ENCODE measurements at places on chromosomes 16 and 17.

DNA sequence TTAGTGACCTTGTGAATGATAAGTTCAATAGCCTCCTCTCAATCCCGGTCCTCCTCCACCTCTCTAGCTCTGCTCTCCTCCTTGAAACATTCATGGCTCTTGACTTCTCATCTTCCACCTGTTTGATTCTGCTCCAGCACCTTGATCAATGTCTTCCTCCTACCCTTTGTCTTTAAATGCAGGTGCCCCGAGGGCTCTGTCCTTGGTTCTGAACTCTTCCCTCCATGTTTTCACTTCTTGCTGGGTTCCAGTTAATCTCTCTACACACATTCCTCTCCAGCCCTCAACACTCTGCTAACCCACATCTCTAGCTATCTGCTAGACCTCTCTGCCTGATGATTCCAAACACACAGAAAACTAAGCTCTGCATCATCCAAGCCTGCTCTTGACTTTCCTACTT, 13.4 kb downstream of the CD300E start:
- no peak for DNase-seq

DNA sequence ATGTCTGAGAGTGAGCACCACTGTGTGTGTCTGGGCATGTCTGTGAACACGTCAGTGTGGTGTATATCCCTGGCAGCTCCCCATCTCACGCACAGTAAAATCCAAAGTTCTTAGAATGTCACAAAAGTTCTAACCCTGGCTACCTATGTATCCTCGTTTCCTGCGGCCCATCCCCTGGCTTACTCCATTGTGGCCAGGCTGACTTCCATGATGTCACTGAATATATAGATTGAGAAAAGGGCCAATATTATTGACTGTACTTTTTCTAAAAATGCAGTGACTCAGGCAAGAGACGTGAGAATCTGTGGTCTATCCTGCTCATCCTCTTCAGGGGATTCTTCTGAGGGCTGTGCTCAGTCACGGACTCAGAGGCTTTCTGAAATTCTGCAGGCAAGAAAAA, 963 bp upstream of the METTL22 start:
- DNase-seq, result no peak

DNA sequence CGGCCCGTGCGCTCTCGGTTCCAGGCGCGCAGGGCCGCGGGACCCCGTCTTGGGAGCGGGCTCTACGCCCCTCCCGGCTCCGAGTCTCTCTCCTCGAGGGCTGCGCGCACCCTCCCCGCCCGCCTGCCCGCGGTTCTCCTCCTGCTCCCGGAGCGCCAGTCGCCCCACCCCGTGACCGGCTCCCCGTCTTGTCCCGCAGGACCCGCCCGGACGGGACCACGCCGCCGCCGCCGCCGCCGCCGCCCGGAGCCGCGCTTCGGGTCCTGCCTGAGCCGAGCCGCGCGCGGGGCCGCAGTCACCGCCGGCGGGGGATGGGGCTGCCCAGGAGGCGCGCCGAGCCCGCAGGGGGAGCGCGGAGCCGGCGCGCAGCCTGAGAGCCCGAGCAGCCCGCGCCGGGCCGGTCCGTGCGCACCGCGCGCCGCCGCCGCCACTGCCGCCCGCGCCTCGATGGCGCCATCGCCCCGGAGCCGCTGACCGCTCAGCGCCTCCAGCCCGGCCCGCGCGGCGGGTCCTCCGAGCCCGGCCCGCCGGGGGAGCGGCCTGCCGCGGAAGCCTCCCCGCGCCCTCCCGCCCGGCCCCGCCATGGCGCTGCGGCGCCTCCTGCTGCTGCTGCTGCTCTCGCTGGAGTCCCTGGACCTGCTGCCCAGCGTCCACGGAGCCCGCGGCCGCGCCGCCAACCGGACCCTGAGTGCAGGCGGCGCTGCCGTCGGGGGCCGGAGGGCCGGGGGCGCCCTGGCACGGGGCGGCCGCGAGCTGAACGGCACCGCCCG, at the start of gene SHISA6:
Gene SHISA6, plus strand, starts transcription at position 373 of the 770 bp plus-strand sequence.
- DNase-seq, result no peak

GRCh38 chr16:79006765-79007164, 593.8 kb downstream of the MAF start:
- no peak for DNase-seq

- no peak for DNase-seq
These were observed 223.2 kb upstream of the GSE1 start for GRCh38 chr16:85389679-85390470.

- DNase-seq, result no peak
These were observed 171.7 kb downstream of the ABCC12 start for GRCh38 chr16:47983999-47984580.

DNA sequence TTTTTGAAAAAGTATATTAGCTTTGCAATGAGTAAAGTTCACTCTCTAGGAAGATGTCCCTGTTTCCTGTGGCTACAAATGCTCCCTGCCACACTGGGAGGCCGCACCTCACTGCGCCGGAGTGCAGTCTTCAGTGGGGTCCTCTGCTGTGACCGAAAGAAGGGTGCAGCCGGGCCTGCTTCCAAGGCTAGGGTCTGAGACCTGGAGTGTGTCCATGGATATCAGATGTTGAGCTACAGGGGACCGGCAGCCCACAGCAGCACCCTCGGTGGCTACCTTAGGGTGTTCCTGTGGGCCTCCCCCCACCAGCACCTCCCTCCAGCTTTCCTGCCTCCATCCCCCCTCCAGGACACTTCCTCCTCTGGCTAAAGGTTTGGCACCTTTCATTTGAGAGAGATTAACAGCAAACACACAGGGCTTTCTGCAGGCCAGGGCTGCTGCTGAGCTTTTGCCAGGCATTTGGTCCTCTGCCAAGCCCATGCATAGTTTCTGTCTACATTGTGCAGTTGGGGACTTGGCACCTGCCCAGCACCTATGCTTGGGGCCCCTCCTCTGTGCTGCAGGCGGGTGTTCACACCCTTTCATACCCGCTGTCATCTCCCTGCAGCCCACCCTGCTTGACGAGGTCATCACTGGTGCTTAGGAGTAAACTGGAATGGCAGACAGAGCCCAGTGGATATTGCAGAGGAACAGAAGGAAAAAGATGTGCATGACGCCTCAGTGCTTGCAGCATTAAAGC, 33.8 kb upstream of the CRISPLD2 start:
- DNase-seq, result no peak

DNA sequence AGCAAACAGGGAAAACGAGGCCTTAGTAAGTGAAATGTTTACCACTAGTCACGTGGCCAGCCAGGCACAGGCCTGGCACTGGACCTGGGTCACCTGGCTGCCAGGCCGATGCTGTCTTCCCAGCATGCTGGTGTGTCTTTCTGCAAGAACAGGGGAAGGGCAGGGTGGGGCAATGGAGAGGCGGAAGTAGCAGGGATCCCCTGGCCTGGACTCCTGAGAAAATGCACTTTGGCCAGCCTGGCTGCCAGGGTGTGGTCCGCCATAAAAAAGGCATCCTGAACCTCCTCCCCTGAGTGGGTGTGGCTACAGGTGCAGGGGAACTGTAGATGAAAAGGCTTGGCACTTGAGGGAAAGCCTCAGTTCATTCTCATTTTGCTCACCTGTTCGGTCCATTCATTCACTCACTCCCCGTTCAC, 1.0 kb upstream of the ANKRD40CL start:
- DNase-seq, result no peak

DNA sequence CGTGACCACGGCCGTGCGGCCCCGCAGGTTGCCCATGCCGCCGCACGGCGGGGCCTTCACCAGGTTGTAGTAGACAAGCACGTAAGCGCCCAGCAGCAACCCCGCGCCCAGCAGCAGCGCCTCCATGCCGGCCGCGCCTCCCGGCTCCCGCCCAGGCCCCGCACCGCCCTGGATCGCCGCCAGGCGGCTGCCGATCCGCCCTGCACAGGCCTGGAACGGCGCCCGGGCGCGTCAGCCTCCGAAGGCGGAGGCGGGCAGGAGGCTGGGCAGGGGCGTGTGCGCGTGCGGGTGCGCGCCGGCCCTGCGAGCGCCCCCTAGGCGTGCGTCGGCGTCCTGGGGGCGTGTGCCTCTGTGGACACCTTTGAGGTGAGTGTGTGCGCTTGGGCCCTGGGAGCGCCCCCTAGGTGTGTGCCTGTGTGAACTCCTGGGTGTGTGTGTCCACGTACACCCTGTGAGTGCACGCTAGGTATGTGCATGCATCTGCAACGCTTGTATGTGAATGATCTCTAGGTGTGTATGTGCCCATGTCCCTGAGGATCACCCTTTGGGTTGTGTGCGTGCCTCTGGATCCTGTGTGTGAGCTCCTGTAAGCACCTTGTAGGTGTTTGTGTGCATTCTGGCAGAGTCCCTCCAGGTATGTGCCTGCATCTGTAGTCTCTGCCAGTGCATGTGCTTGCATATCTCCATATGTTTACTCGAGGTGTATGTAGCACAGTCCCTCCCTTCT, at the start of gene DHRS13:
Gene DHRS13, minus strand, starts transcription at position 261 of the 727 bp plus-strand sequence. Its CDS starts 135 bp downstream, at position 126.
- peak; percentile 92 for DNase-seq

DNA sequence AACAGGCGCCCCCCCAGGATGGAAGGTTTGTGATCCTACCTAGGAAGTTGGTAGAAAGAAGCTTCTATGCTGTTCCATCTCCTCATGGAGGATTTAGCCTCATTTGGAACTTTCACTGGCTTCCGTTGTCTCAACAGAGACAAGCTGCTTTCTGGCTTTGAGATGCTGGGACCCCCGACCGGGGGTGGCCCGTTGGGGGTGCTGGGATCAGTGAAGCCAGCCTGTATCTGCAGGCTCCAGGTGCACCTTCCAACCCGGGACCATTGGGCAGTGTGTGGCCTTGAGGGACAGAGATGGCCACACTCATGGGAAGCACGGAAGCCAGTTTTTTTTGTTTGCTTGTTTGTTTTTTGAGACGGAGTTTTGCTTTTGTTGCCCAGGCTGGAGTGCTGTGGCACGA, 15.4 kb downstream of the CIBAR2 start:
- DNase-seq, result no peak

GRCh38 chr17:65355246-65355645, 206.2 kb downstream of the AXIN2 start:
- no peak for DNase-seq

DNA sequence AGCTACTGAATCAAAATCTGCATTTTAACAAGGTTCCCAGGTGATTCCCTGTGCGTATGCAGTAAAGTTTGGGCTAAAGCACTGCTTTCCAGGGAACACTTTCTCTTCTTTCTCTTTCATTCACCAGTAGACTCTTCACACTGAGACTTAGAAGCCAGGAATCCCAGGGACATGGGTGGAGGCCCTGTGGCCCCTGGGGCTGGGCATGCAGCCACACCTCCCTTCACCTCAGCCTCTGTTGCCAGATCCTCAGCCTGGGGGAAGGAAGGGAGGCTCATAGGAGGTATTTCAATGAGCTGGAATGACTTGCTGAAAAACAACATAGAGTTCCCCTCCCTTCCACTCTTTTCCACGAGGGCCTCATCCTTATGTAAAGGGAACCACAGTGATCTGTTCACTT, 1.2 kb downstream of the G6PC3 start:
- DNase-seq, result no peak

DNA sequence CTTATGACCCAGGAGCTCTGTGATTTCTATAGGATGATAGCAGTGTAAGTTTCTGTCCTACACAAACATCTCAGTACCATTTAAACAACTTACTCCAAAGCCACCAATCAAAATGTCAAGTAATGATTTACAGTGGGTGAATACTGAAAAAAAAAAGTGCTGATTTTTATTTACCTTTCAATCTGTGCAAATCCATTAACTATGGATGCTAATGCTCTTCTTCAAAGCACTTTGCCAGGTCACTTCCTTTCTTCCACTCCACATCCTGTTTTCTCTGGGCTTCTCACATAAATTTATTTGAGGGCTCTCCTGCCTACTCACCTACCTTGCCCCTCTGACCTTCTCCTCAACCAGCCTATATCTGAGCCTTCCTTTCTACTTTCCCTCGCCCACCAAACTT, 101.6 kb downstream of the SKAP1 start:
- no peak for DNase-seq

GRCh38 chr16:69942099-69942491, 9.0 kb upstream of the CLEC18A start:
- DNase-seq, result no peak

GRCh38 chr17:60959696-60960095, 282.0 kb downstream of the BCAS3 start:
- DNase-seq, result no peak

DNA sequence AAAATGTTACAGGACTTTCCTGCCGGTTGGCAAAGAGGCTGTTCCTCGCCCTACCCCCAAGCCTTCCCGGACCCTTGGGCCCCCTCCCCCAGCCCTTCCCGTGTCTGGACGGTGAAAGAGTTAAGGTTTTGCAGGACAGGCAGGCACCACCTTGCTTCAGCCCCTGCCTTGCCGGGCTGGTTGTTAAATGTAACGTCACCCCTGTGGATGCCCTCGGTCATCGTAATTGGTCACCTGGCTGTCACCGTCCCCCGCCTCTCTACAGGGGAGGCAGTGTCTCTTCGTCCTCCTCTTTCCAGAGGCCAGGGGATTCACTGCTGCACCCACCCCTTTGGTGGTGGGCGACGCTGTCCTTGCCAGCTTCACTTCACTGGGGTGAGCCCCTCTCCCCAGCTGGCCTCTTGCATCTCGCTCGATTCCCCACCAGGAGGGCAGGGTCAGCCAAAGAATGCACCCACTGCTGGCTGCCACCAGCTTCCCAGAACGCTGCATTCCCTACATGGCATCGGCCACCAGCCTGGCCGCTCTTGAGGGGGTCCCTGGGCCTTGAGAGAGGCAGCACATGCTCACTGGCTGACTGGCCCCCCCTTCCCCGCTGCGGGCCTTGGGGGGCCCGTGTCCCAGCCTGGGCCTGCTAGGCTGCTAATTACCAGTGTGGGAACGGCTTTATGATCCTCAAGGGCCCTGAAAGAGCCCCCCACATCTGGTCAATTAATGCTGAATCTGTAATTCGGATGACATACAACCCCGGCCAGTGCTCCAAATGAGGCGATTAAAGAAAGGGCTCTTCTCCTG, 25.2 kb upstream of the GSE1 start:
- no peak for DNase-seq

DNA sequence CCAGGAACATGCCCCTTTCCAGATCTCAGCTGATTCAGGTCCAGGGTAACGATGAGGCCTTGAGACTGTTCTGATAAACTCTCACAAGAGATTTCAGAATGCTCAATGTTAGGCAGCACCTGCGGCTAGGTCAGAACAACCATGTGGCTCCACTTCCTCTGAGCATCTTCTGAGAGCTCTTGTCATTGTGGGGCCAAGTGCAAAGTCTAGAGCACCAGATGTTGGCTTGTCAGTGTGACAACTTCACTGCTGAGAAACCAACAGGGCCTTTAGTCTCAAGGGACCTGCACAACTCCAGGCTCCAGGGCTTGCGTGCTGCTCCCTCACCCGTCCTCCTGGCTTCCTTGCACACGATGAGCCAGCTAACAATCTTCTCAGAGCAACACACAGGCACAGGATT, 29.0 kb downstream of the FCSK start:
- DNase-seq, result no peak

GRCh38 chr16:1026784-1027500, 45.4 kb downstream of the SOX8 start:
- DNase-seq, result no peak

DNA sequence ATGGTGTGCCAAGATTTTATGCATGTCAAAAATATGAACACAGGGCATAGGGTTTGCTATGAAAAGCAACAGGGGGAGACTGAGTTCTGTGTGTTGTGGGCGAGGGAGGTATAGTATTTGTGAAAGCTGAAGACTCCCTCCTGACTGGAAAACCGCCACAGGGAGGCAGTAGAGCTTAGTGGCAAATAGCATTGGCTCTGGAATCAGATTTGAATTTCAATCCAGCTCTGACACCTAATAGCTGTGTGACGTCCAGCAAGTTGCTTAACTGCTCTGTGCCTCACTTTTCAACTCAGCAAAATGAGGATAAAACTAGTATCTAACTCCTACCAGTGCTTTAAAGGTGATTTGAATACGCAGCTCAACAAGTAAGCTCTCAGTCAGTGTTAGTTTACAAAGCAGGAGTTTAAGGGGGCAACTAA, 22.0 kb downstream of the KPNA2 start:
- no peak for DNase-seq

GRCh38 chr16:58614212-58614611, 15.4 kb downstream of the CNOT1 start:
- DNase-seq, result no peak
